ENCODE measurements at places on chromosomes 7 and 10.

DNA sequence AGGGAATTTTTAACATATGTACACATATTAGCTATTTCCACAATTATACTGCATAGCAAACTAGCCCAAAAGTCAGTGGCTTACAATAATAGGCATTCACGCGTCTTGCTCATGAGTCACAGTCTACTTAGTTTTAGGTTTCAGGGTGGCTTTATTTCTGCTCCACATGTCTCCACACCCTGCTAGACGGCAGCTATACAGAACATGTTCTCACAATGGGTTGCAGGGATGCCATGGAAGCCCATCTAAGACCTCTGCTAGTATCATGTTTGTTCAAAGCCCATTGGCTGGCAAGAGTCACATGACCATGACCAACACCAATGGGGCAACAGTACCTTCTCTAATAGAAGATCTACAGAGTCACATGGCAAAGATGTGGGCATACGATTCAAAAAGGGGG lies 96.3 kb upstream of the NEBL start:
- DNase-seq = no peak

DNA sequence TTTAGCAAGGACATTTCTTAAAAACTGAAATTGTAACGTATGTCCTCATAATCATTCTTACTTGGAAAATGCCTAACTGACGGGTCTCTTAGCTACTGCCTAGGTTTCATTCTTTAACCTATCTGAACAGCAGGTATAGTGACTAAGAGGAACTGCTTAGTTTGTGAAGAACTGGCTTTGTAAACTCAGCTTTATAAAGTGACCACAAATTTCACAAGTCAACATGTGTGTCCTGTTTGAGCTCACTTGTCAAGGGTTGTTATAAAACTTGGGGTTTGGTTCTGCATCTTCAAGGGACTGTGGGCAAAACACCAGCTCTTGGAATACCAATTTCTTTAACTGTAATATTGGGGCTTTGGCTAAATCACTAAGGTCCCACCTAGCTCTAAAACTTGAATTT lies 32.2 kb downstream of the MRPS33 start:
- DNase-seq = no peak

DNA sequence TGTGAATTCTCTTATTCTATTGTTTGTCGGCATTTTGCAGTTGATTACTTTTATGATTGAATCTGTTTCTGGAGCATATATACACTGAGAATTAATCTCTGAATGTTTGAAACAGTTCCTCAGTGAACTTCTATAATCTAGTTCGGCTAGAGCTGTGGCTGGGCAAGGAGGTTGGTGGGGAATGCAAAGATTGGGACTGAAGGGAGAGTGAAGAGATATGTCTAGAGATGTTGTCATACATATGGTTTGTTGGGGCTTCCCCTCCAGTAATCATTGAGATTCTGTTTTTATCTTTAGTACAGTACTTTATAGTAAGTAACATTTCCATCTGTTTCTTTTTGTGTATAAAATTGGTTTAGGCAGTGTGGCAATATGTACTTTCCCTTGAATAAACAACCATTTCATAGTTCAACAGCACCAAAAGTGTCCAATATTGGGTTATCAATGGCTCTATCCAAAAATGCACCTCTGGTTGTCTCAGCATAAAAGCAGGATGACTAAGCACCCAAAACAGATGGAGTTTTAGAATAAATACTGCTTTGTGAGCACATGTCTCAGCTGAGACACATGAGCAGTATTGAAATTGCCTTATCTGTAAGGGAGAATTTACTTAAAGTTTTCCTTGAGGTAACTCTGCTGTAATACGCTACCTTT lies 36.7 kb downstream of the WAC start:
- peak; percentile 43 for DNase-seq

GRCh38 chr7:147980826-147981813 lies 609.4 kb upstream of the C7orf33 start:
- DNase-seq = no peak

DNA sequence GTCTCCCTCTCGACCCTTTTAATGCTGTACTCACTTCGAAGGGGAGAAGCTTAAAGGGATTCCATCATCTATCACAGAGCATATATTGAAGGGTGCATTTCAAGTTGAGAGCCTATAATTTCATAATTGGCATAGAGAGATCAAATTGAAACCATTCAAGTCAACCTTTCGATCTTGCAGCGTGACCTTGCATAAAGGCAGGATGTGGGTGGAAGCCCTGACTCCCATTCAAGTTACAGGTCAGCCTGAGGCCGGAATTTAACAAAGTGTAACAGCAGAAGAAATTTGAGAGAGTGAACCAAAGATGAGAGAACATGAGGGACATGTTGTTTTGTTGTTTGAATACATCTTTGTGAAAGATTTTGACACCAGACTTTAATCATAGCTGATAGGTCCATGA lies 195.3 kb upstream of the TPK1 start:
- DNase-seq = no peak

DNA sequence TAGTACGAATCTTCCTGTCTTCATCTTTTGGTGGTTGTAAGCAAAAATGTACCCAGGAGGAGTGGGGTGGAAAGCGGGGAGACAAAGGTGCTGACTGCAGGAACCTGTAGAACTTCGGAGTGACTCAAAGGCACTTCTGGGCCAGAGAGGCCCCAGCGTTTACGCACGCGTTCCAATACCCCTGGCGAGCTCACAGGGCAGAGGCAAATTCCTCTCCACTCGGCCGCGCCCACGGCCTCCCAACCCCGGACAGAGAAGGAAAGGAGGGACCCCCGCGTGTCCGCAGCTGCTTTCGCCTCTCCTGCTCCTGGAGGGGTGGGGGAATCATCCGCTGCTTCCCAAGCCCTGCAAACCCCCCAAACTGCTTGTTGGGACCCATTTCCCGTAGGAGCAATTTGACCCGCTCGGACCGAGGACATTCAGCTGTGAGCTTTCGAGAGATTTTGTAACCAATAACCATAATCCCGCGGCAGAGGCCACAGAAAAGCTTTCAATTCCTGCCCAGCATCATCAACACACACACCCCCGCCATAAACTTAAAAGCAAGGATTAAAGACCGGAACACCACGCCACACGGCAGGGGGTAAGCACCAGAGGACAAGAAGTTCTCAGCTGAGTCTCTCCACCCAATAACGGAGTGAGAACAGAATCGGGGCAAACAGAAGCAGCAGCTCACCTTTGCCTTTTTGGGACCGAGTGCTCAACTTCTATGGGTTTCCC lies 2.3 kb downstream of the IGF2BP3 start:
- no peak for DNase-seq

DNA sequence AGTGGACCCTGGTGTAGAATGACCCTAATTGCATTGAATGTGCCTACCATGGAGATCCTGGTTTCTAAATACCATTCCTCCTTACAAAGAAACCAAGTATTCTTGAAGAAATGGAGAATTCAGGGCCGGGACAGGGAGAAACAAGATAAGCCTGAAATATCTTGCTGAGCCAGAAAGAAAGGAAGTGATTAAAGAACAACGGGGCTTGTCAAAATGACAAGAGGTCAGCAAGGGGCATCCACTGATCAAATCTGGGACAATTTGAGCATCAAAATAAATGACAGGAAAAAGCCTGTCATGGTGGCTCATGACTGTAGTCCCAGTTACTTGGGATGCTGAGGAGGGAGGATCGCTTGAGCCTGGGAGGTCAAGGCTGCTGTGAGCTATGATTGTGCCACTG lies 8.1 kb downstream of the ABHD11 start:
- no peak for DNase-seq

- DNase-seq = no peak
Measured at GRCh38 chr10:4809156-4809555, 16.9 kb upstream of the AKR1E2 start.

DNA sequence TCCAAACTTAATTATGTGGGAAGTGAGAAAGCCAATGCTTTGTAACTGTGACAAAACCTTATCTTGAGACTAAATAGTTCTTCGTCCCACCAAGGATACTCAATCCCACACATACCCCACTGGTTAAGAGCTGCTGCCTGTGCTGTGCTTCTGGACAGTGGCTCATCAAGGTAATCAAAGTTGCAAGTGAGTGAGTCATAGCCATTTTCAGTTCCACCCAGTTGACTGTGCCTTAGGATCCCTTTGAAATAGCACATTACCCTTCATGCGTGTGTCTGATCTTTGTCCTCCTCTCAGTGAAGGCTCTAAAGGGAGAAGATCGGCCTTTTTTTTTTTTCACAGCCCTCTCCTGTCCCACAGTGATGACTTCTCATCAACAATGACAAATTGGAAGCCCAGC lies 706.0 kb upstream of the AUTS2 start:
- DNase-seq = no peak

GRCh38 chr7:3063016-3063753 lies 19.5 kb upstream of the CARD11 start:
- no peak for DNase-seq

DNA sequence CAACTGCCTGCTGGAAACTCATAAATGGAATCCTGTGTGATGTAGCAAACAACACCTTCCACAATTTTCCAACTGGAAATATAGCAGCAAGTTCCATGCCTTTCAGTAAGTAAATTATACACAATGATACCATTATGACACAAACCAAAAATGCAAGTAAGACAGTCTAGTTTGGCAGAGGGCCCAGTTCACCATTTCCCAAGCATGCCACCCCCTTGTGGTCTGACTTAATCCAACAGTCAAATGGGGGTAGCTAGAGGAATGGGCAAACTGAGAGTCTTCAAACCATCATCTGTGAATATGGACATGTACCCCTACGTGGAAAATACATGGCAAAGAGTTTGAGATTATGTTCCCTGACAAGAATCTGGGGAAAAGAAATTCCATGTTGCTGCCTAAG lies 137.6 kb upstream of the VWC2 start:
- no peak for DNase-seq

DNA sequence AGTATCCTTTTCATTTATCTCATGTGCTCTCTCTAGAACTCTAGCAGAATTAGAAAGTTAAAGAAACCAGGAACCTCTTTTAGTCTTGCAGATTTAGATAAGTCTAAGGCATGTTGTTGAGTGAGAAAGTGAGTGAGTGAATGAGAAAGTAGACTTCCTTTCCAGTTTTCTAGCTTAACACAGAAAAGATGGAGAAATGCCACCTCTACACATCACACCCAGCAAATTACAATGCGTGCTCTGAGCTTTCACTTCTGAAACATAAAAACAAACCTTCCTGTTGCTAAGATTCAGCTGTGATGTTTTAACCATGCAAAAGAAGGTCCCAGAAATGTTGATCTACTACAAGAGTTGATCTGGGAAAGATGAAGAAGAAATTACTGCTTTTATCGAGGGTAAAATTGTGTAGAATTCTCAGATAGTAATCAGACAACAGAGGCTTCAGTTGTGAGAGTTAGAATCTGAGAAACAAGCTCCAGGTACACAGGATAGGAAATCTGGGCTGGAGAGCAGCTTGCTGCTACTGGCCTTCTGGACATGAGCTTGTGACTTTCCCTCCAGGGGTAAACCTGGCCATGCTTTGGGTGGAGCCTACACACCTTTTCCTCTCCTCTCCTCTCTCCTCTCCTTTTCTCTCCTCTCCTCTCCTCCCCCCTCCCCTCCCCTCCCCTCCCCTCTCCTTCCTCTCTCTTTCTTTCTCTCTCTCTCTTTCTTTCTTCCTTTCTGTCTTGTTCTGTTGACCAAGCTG lies 4.6 kb downstream of the CYP3A5 start:
- no peak for DNase-seq

GRCh38 chr10:124791547-124792348 lies at the start of gene EEF1AKMT2:
Gene EEF1AKMT2, minus strand, starts transcription at chr10:124791887. Its CDS starts 54 bp downstream, at chr10:124791833.
- peak; percentile 83 for DNase-seq

DNA sequence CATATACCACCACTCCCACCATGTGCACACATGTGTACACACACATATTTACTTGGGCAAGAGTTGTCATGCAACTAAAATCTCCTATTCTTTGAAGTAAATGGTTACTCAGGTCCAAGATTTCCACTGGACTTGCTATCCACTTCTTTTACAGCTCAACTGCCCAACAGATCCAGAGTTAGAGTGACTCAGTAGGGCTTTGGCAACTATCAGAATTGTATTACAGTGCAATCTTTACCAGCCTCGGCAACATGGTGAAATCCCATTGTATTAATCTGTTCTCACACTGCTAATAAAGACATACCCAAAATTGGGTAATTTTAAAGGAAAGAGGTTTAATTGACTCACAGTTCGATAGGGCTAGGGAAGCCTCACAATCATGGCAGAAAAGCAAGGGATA lies 51.9 kb upstream of the ABLIM1 start:
- DNase-seq = no peak

- DNase-seq = peak; percentile 65
Measured at GRCh38 chr10:97319671-97320479, 804 bp downstream of the FRAT1 start.

- no peak for DNase-seq
Measured at GRCh38 chr7:155296006-155296787, 1.5 kb upstream of the INSIG1 start.

GRCh38 chr10:32253276-32253675 lies 93.7 kb downstream of the EPC1 start:
- no peak for DNase-seq

- DNase-seq = no peak
Measured at GRCh38 chr10:75773231-75773780, 341.9 kb downstream of the LRMDA start.

GRCh38 chr7:23404546-23405239 lies 65.6 kb downstream of the IGF2BP3 start:
- no peak for DNase-seq

- no peak for DNase-seq
Measured at GRCh38 chr7:22944510-22944909, 69.4 kb downstream of the HYCC1 start.

DNA sequence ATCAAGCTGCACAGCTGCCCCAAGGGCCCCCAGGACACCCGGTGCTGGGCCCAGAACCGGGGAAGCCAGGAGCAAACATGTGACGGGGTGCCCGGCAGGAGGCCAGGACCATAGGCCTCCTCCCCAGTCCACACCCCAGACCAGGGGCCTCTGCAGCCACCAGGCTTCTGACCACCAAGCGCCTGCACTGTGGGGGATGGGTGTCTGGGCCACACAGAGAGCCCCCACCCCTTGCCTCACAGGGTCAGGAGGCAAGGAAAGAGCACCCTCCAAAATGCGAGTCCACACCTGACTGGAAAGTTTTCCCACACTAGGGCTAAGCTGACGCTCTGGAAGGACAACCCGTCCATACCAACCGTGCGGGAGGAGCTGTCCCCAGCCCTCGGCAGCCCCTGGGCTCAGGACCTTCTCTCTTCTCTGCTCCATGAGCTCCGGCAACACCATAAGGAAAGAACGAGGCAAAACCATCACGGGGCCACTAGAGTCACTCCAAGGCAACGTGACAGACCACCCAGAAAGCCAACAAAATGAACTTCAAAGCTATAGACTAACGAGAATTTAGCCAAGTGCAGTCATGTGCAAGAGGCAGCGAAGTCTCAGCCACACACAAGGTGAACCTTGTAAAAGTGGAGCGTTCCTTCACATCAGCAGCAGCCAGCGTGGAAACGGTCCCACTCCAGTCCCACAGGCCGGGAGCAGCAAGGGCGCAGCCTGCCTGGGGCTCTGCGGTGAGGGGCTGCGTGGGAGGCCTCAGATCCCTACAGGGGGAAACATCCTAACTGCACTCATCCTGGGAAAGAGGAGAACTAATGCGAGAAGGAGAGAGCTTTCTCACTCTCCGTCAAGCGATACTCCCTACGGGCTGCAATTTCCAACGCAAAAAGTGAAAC lies 5.1 kb downstream of the STK32C start:
- no peak for DNase-seq
